Nephron progenitor cell (in vitro differentiated cells): ENCODE measurements at places on chromosomes 11 and 22.

GRCh38 chr11:11982975-11983374 lies 25.5 kb downstream of the DKK3 start:
- no peak for DNase-seq

DNA sequence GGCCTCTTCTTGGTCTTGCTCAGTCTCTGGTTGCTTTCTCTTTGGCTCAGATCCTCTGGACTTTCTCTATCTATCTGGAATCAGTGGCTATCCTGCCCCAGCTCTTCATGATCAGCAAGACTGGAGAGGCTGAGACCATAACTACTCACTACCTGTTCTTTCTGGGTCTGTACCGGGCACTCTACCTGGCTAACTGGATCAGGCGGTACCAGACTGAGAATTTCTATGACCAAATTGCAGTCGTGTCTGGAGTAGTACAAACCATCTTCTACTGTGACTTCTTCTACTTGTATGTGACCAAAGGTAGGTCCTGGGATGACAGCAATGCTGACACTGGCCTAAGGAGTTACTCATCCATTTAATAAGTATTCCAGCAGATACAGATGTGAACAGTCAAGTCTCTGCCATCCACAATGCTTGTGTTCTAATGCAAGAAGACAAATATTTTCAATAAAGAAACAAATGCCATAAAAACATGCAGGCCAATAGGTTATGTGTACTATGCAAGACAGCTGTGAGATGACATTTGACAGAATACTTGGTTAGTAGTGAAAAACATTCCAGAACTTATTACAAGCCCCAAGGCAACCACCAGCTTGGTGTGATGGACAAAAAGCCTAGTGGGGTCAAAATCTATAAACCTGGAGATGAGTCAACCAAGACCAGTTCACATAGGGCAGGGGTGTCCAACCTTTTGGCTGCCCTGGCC lies 13.4 kb downstream of the KDELR3 start:
- no peak for DNase-seq

DNA sequence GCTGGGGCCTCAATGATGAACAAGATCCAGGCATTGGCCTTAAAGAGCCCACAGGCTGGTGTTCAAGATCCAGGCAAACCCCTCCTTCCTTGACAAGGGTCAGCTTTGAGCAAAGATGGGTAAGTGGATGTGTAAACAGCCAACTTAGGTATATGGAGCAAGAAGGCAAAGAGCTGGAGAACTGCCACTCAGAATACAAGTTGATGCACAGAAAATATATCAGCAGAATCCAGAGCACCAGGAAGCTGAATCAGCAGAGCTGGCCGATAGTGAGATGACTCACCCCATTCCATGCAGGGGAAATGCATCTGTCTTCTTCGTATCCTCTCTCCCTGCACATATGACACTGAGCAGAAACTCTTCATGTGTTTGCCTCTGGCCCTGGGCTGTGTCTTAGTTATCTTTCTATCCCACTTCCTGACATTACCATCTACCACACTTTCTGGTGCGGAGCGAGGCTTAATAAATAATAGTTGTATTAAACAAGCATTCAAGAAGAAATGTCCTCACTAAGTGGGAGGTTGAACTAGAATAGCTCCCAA lies 57.8 kb downstream of the ENDOD1 start:
- DNase-seq = no peak

DNA sequence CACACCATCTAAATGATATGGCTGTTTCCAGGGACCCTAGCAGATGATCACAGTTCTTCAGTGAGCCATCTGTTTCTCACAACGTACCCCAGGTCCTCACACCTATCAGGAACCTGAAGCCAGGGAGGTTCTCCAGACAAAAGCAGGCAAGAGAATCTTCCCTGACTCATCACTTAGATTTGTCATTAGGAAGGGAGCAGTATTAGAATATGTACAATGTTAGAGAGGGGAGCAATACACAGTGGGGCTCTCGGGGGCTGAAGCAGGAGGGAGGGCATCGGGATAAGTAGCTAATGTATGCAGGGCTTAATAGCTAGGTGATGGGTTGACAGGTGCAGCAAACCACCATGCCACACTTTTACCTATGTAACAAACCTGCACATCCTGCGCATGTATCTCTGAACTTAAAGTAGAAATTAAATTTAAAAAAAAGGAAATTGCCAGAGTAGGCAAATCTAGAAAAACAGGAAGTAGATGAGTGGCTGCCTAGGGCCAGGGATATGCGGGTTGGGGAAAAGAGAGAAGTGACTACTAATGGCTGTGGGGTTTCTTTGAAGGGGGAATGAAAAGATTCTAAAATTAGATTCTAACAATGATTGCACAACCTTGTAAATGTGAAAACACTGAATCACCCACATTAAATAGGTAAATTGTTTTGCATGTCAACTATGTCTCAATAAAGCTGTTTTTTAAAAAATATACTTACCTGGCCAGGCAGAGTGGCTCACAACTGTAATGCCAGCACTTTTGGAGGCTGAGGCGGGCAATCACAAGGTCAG lies 14.4 kb downstream of the C22orf42 start:
- no peak for DNase-seq

GRCh38 chr22:38305471-38306448 lies 11.5 kb downstream of the CSNK1E start:
- DNase-seq = peak; percentile 20

- peak; percentile 46 for DNase-seq
These were observed at the start of gene TMEM151A for GRCh38 chr11:66291706-66292542. Gene TMEM151A (plus strand): TSS chr11:66291894. CDS start chr11:66292014, 120 bp downstream.

GRCh38 chr11:58742981-58743880 lies 11.5 kb upstream of the GLYAT start:
- DNase-seq = peak; percentile 1

- no peak for DNase-seq
These were observed 30.5 kb upstream of the CYP2D6 start for GRCh38 chr22:42160830-42161696.

DNA sequence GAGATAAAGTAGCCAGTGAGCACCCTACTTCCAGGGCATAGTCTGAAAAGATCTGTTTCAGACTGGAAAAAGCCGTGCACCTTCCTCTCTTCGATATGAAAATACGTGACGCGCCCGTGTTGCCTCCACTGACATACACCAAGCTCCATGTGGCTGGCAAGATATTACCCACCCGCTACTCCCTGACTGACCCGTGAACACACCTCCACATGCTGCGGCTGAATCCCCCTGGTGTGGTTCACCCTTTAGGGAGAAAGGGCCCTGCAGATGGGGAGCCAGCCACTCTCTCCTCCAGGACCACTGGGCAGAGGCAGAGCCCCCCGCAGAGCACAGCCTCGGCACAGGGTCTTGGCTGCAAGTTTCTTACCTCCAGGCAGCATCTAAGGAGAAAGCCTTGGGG lies 245.0 kb downstream of the BRD1 start:
- DNase-seq = no peak

- no peak for DNase-seq
These were observed 39.1 kb upstream of the ACCSL start for GRCh38 chr11:44008698-44009097.

- no peak for DNase-seq
These were observed 812.2 kb downstream of the LRRC4C start for GRCh38 chr11:40647295-40647694.

DNA sequence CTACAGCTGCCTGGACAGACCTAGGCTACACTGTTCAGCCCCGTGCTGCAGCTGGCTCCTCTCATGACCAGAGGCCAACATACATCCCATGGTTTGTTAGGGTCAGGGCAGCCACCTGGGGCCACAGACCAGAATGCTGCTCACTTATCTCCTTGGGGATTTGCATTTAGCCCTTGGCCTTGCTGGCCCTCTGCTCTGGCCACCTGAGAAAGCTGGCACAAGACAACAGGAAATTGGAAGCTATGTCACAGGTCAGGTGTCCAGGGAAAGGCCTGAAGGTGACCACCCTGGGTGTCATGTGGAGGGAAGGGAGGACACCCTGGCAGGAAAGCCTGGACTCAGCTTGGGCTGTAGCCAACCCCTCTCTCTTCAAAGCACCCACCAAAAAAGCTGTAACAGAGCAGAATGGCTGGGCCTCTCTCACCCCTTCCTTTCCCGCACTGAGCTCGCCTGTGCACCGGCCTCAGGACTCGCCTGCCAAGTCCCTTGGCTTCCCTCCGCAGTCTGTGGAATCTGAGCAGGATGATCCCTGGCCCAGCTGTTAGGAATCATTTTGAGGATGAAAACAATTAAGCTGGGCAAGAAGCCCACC lies 86.3 kb downstream of the SNX19 start:
- DNase-seq = no peak
